ENCODE measurements at places on chromosomes 7 and 10. TPM values are rescaled to one million over a fixed set of nuclear protein-coding genes. Genes with fewer than 3 reads are reported as not detected.

DNA sequence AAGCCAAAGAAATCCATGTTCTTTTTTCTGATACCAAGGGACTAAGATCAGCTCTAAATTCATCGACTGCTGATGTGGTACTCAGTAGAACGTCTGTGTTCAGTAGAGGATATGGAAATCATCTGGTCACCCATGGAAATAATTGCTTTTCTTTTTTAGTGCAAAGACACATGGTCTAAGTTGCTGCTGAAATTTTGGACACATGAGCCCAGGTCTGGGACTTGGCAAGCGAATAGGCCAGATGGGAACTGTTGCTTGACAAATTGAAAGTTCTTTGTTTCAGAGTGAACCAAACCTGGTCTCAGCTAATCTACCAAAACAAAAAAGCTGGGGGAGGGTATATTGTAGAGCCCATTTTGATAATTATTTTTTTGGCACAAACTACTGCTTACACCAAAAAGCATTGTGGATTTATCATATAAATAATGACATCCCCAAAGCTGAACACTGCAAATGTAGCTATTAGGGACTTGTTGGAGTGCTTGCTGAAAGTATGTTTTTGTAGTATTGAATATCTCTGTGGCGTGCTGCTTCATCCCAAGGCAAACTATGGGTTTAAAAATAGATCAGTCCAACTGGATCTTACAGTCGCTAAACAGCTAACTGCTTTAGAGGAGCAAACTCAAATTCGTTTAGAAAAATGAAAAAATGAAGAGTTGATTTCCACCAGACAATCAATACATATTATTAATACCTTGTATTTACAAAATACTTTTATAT is 144.7 kb downstream of the TRIL start:
- DNase-seq, result no peak

GRCh38 chr7:28766359-28766758 is 191.8 kb downstream of the TRIL start:
- no peak for DNase-seq

GRCh38 chr10:127254276-127254675 is 57.9 kb upstream of the INSYN2A start:
- no peak for DNase-seq

DNA sequence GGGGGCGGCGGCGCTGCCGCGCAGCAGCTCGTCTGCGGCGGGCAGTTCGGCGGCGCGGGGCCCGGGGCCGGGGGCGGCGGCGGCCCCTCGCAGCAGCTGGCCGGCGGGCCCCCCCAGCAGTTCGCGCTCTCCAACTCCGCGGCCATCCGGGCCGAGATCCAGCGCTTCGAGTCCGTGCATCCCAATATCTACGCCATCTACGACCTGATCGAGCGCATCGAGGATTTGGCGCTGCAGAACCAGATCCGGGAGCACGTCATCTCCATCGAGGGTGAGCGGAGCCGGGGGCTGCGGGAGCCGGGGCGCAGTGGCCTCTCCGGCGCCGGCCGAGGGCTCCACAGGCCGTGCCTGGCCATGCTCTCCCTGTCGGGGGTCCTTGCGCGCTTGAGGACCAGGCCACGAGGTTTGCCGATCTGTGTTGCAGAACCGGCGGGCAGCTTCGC is 548 bp downstream of the AGAP3 start:
- DNase-seq, result no peak

DNA sequence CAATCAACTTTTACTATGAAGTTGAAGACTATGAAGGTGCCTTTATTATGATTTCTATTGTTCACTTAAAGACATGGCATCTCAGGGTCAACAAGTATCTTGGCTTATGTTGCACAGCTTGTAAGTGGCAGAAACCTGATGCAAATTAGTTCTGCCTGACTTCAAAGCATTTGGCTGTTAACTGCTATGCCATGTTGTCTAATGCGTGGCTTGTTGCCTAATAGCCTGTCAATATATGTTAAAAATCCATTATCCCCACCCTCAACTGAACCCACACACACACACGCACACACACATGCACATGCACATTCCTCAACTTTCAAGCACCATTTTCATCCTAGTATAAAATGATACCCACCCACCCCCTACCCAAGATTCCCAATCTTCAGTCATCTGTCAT is 217.1 kb downstream of the NRG3 start:
- DNase-seq, result no peak

The CYP3A5 gene
- 5.4 TPM for total RNA-seq

The PDE6C gene
- total RNA-seq, result not detected

The PPA1 gene
- 55.9 TPM for total RNA-seq

The JCAD gene
- total RNA-seq, result 46.3 TPM

GRCh38 chr7:108348913-108349312 is 107.3 kb downstream of the NRCAM start:
- no peak for DNase-seq

GRCh38 chr10:129525401-129525801 is 58.4 kb downstream of the MGMT start:
- no peak for DNase-seq

GRCh38 chr7:50851451-50851850 is 68.8 kb upstream of the GRB10 start:
- no peak for DNase-seq

DNA sequence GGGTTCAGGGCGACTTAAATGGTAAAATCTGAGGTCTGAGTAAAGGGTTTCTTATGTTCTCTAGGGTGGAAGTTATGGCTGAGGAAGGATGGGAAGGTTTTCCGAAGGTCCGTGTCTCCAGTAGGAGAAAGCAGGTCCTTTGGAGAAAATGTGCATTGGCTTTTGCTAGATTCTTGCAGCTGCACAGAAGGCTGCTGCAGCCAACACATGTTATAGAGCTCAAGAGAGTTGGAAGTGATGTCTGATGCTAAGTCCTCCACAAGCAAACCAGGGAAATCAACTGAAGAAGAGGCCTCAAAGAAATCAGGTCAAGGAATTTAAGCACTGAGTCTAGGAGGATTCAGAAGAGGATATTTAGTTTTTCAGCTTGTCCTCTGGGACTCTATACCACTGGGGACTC is 404.6 kb downstream of the LRMDA start:
- DNase-seq, result no peak

Measured in thoracic aorta (tissue), 2 donors.